Activated naive CD4-positive, alpha-beta T cell (primary cell): ENCODE measurements at places on chromosomes 4 and X.

DNA sequence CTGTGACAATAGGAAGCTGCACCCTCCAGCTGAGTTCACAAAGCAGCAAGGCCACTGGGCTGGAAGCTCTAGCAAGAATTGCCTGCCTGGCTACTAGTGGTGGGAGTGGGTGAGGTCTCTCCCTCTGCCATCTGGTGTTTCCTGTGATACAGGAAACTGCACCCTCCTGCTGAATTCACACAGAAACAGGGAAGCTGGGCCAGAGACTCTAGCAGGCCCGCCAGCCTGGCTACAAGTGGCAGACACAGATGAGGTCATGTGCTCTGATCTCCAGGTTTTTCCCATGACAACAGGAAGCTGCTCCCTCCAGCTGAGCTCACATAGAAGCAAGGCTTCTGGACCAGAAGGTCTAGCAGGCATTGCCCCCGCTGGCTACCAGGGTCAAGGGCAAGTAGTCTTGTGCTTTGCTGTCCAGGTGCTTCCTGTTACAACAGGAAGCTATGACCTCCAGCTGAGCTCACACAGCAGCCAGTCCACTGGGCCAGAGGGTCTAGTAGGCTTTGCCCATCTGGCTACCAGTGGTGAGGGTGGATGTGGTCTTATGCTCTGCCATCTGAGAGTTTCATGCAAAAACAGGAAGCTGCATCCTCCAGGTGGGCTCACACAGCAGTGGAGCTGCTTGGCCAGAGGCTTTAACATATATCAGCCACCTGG is 41.5 kb upstream of the ZXDA start:
- no peak for DNase-seq

DNA sequence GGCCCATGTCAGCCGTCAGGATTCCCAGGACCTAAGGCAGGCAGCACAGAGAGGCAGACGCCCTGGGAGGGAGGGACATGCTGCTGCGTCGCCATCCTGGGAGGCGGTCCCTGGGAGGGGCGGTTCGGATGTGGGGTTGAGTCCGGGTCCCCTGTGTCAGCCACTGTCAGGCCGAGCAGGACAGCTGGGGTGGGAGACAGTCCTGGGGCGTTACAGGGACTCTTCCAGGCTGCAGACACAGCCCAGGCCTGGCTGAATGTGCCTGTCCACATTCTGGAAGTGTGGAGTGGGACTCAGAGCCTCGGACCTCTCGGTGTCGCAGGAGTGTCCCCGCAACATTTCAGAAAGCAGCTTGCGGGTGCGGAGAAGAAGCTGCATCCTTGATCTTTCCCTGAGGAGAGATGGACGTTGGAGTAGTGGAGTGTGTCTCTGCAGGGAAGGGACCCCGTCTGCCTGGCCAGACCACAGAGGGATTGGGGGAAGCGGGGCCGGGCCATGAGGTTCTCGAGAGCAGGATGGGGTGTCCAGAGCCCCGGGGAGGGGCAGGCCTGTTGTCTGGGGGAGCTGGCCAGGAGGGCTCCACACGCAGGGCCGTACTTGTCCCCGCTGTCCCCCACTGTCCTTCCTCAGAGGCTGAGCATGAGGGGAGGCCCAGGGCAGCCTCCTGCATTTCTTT is 6.1 kb downstream of the AKAP17A start:
- no peak for DNase-seq

GRCh38 chrX:43592597-43592996 is 63.5 kb upstream of the MAOA start:
- no peak for DNase-seq

DNA sequence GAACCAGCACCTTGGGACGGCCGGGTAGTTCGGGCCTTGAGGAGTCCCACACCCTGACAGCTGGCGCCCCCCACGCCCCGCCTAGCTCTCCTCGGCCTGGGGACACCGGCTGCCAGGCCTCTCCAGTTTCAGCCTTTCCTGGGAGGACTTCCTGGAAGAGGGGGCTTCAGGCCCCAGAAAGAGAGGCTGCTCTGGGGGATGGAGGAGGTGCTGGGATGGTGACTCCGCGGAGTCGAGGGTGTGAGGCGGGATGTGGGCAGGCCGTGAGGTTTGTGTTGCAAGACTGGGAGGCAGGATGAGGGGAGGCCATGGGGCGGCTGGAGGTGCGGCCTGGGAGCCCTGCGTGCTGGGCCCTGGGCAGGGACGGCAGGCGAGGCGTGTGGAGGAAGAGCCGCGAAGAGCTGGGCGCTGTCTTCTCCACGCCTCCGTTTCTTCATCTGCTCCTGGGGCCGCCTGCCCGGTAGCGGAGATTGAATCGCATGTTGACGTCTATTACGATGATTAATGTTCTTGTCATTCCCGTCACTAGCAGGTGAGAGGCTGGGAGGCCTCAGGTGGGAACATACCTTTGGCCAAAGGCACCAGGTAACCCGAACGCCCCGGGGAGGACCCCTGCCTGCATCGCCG is 918 bp upstream of the FGFRL1 start:
- peak; percentile 65 for DNase-seq

DNA sequence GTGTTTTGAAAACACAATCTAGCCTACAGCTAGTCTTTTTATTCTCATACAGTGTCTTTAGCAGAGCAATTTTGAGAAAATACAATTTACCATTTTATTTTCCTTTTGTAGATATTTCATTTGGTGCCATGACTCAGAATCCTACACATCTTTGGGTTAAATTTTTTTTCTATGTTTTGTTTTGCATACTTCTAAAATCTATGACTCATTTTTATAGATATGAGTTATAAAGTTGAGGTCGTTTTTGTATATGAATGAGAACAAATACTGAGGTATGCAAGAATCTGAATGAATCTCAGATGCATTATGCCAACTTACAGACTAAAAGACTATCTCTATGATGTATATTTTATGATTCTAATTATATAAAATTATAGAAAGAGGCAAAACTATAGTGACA is 206.5 kb upstream of the ANXA10 start:
- no peak for DNase-seq

DNA sequence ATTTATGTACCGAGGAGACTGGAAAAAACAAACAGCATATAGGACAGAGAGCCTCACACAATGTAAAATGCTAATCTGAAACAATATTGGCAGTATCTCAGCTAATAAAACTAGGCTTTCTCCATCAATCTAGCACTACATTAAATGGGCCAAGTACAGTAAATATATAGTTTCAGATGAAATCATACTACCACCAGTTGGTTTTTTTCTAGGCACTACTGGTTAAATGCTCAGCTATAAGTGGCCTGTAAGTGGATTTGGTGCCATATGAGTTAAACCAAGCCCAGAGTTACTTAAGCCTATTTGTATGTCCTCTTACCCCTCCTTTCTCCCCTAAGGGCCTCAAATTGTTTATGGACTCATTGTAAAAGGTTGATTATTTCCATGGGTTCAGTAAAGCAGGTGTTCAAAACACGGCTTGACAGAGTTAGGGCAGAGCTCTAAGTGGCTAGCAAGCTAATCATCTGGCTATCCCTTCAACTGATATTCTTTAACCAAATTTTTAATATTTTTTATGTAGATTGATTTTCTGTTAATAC is 57.5 kb downstream of the FAM13A start:
- DNase-seq, result no peak

DNA sequence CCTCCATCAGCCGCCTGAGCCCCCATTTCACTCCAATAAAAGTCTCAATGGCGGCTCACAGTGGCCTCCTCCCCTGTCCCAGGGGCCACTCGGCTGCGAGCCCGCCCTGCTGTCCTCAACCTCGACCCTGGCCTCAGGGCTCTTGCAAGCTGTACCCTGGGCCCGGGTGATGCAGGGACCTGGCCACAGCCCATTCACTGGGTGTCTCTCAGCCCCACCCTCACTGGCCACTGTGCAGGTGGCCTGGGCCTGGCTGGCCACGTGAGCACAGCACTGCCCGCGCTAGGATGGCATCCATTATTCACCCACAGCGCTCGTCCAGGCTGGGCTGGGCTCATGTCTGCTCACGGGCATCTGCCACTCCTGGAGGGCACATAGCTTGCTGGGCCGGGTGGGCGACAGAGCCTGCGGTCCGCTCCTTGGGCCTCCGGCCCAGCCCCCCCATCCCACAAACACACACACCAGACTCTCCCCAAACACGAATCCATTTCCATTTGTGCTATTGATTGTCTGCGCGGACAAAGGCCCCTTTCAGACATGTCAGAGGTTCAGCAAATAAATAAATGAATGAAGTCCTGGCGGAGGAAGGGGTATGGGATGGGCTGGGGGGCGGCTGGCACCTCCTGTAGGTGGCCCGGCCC is 16.5 kb upstream of the FGFR3 start:
- DNase-seq, result no peak

GRCh38 chrX:73847991-73848390 is 285.0 kb downstream of the CHIC1 start:
- no peak for DNase-seq

DNA sequence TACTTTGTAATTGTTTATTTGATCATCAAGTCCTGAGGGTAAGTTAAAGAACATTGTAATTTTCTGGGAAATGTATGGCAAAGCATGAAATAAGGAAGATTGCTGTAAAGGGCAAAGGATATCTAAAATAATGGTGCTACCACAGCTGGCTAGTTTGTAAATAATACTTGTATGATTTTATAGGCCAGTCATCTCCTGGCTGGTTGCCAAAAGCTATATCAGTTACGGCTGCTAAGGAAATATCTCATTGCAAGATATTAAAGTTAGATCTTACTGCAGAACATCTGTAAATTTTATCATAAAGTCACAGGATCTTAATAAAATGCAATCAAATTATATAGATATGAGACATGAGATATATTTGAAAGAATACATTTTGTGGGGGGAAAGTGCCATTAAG is 150.8 kb upstream of the CXCL13 start:
- DNase-seq, result no peak

DNA sequence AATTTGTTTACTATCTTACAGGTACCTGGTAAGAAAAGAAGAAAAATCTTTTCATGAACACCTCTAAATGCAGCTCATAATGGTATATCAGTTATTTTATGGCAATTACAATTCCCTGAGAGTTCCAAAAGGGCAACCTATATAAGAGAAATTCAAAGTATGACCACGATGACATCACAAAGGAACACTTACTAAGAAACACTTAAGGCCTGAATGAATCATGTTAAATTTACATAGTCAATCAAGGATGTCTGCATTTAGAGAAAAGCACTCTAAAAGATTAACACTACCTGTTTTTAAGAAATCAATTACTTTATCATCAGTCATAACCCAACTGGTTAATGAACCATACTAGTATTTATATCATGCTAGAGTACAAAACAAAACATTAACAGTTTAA is 63.9 kb downstream of the LCORL start:
- DNase-seq, result no peak

DNA sequence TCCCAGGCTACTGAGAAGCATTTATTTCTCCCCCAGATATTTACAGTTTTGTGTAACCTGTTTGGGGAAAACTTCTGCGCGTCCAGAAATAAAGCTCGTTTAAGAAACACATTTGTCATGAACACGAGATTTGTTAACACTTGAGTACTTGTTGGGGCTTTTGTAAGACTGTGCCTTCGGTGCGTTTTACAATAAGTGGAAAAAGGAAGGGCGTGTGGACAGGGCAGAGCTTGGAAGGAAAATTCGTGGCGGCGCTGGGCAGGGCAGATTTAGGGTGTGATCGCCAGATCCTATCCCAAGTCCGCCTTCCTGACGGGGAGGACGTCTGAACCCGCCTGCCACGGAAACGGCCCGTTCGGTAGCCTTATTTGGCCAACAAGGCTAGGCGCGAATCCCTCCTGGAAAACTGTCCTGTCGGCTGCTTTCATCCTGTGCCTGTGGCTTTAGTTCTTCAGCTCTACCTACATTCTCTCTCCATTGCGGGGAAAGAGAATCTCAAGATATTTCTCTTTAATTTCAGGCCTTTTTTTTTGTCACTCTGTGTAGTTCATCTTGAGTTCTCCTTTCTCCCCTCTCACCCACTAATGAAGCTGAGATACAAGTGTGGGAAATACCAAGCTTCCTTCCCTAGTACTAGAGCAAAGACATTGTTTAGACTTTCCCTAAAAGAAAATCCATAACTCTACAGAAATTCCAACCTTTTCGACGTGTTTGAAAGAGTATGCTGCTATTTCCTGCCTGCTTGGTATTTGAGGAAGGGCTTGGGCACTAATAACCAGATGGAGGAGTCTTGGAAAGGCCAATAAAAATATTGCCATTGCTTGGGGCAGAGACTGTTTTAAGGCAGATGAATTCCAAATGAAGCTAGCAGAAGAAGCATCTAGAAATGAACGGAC is 982 bp downstream of the PDLIM5 start:
- no peak for DNase-seq

DNA sequence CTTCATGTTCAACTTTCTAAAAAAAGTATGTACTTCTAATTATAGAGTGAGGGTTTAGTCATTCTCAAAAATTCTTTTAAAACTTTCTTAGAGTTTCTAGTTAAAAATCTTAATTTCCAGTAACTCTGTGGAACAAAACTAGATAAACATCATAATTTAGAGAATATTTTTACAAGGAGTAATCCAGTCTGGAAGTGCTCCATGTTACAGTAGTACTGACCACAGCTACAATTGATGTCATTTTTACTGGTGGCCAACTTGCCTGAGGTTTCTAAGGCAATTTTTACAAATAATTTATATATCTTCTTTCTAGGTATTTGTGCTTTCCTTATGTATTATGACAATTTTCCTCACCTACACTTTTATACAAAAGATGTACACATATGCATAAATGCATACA is 490.4 kb downstream of the CENPC start:
- DNase-seq, result no peak

DNA sequence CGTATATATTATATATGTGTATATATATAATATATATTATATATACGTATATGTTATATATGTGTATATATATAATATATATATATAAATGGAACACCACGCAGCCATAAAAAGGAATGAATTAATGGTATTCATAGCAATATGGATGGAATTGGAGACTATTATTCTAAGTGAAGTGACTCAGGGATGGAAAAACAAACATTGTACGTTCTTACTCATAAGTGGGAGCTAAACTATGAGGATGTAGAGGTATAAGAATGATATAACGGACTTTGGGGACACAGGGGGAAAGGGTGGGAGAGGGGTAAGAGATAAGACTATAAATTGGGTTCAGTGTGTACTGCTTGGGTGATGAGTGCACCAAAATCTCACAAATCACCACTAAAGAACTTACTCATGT is 1388.9 kb downstream of the C4orf33 start:
- no peak for DNase-seq

GRCh38 chrX:54785901-54786300 is 12.2 kb downstream of the ITIH6 start:
- no peak for DNase-seq

DNA sequence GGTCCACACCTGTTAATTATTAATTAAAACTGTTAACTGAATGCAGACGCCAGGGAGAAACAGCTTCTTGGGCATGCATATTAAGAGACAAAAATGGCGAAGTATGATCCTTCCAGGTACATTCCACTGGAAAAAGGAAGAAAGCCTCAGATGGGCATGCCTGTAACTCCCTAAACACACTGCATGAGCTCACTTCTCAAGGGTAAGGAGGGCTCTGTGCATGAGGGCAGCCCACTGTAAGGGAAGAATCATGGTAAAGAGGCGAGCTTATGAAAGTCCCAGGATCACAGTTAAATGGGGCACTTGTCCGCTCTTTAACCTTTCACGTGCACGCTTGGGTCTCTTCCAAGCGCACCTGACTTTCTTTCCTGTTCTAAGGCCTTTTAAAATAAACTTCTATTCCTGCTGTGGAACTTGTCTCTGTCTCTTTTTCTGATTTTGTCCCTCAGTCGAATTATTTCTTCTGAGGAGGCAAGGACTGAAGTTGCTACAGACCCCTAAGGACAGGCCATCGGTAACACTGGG is 321.7 kb downstream of the PPP1R2C start:
- no peak for DNase-seq
